ENCODE measurements at places on chromosomes 11 and 22.

- no peak for DNase-seq
These were observed 93.2 kb upstream of the BMAL1 start for GRCh38 chr11:13184295-13184794.

DNA sequence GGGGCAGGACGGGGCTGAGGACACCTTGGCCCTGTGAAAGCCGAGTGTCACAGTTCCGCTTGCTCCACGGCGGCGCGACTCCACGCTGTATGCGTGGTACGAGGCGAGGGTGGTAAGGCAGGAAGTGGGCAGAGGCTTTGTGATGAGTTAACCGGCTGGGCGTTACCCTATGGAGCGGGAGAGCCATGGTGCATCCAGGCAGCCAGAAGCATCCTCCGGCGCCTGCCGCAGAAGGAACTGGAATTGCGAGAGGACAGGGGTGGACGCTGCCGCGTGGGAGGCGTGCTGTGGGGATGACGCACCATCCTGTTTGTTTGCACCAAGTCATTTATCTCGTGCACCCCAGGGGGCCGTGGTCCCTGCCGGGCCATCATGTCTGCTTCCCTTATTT is 643.9 kb downstream of the BRD1 start:
- DNase-seq: no peak

GRCh38 chr11:47523490-47524225 is 29.3 kb downstream of the CELF1 start:
- DNase-seq: no peak

GRCh38 chr11:86118253-86118652 is 49.4 kb upstream of the PICALM start:
- DNase-seq: no peak

DNA sequence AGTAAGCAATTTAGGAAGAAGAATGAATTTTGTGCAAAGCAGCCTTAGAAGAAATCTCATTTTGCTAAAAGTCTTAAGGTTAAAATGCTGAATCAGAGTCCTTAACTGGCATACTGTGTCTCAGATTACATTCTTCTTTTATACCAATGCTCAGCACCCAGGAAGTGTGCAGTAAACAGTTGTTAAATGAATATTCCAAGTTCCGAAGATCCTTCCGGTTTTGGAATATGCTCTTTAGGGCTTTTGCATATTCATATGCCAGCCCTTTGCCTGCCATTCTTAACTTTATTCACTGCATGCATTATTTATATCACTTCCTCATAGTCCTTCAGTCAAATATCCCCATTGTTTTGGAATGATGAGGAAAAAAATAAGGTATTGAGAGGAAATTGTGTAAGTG is 242.0 kb downstream of the DDX10 start:
- no peak for DNase-seq

DNA sequence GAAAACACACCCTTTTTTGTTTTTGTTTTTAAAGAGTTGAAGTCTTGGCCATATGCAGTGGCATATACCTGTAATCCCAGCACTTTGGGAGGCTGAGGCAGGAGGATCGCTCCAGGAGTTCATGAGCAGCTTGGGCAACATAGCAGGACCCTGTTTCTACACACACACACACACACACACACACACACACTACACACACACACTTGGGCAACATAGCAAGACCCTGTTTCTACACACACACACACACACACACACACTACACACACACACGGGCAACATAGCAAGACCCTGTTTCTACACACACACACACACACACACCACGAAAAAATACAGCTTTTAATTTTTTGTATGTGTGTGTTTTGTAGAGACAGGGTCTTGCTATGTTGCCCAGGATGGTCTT is 54.5 kb downstream of the HIPK3 start:
- DNase-seq: no peak

DNA sequence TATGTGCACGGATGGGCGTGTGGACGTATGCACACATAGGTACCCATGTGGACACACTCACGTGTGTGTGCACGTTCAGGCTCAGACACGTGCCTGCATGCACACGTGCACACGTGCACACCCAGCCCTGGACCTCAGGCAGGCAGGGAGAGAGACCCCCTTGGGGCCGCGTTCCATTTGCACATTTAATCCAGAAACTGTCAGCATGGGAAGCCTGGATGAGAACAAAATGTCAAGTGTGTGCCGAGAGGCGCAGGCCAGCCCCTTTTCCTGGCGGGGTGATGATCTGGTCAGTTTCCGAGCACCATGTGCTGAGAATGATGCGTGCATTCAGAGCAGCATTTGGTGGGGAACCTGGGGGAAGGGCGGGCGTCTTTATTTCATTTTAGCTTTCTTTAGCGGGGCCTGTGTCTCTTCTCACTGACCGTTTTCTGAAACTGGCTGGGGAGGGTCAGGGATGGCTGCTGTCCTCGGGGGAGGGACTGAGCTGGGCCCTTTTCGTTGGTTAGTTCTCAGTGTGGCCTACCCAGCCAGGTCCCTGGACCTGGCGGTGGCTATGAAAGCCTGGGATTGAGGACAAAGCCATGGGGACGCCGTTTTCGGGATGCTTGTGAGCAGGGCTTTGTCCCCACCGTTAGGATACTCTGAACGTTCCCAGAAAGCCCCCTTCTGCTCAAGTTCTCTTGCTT is 96.3 kb downstream of the KCNQ1 start:
- no peak for DNase-seq

GRCh38 chr11:79663017-79663416 is 222.2 kb upstream of the TENM4 start:
- DNase-seq: peak; percentile 10

DNA sequence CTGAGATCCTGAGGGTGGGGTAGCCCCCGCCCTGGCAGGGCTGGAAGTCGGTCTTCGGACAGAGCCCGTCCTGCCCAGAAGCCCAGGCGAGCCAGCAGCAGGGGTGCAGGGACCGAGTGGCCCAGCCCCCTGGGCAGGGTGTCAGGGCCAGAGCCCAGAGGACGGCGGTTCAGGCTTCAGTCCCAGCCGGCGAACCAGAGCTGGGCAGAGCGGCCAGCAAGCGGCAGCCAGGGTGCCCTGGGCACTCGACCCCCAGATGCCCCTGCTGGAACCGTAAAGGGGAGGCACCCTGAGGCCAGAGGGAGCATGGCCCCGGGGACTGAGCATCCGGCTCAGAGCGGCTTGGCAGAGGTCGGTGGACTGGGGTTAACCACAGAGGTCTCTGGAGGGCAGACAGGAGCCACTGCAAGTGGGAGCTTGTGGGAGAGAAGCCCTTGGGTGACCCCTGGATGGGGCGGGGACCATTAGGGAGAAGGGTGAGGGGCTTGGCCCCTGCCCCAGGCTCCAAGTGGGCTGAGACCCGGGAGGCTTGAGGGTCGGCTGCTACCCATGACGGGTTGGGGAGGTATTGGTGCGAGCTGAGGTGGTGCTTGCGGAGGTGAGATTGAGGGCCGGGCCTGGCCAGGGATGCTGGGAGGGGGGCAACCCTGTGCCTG is 15.9 kb downstream of the LSP1 start:
- DNase-seq: no peak

DNA sequence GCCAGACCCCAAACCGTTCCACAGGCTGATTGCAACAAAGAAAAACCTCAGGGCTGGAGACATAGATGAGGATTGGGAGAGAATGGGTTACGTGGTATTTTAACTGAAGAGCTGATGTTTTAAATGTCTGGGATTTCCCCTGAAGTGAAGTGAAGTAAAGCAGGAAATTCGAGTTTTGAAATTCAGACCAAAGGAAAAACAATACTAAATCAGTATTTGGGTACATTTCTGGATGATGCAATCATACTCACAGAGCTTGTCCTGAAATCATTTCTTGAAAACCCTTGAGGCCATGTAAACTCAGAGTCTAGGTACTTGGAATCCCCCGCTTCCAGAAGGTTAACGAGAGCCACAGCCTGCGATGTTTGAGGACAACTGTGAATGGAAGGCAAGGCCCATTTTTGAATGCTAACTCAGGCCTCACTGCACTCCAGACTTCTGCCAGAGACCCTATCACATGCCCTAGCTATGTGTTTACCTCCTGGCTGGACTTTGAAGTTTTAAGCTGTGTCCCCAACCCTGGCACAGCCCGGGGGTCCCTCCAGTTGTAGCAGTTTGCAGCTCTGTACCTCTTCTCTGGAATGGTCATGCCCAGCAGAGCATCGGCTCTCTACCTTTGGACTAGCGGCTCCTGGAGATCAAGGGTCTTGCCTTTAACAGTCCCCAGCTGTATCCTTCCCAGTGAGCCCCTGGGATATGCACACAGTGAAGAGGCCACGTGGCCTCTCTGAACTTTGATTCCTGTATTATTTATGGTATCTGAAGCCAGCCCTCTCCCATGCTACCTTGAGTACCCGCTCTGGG is 5.4 kb upstream of the FTH1 start:
- DNase-seq: no peak

DNA sequence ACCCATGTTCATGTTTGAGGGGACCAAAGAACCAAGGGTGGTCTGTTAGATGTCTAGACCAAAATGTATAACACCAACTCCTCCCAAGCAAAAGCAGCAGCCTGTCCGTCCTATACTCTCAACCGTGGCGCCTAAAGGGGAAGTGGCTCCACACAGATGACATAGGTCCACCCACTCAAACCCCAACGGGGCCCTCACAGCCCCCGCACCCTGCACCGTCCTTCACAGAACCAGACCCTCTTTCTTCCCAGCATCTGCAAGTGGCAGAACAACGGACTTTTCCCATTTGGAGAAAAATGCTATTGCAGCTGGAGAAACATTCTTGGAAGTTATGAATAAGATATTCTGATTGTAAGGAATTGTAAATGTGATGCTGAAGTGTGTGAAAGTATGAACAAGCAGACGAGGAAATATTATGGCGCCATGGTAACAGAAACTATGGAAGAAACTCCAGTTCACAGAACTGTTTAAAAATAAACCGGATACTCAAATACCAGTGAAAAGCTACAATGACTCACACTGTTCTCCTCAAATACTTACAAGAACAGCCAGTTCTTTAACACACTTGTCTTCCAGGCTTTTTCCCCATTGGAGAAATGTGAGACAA is 76.5 kb upstream of the ARFGAP3 start:
- DNase-seq: no peak

DNA sequence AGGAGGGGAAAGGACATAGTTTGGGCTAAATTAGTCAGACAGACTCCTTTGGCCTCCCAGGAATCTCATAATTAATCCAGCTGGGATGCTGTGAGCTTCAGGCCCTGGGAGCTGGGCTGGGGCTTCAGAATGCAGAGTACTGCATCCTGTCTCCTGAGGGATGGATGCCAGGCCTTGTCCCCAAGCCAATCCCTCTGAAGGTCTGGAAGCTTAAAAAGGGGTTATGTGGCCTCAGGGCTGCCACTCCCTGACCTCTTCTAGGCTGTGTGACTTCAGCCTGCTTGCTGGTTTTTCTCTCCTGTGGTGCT is 6.9 kb upstream of the LRRC32 start:
- no peak for DNase-seq

GRCh38 chr22:21639359-21639758 is 2.7 kb upstream of the SDF2L1 start:
- no peak for DNase-seq

DNA sequence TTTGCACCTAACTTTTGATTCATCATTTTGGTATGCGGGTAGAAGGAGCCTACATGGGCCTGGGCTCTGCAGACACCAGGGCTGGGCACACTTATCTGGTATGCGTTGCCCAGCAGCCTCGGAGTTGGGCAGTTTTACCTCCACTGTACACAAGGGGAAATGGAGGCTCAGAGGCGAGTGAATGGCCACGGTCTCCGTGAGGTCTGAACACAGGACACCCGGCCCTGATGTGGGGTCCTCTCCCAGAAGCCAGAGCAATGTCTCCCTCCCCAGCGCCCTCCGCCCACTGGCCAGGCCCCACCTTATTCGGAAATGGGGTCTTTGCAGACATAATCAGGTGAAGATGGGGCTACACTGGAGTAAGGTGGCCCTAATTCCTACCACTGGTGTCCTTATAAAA is 43.7 kb downstream of the OSBPL5 start:
- no peak for DNase-seq

- DNase-seq: peak; percentile 26
These were observed 87.4 kb upstream of the ARHGAP32 start for GRCh38 chr11:129279326-129280026.

GRCh38 chr11:102604875-102605274 is 20.3 kb downstream of the MMP20 start:
- no peak for DNase-seq

GRCh38 chr11:113245216-113245615 is 69.2 kb upstream of the TTC12 start:
- DNase-seq: no peak

- DNase-seq: no peak
These were observed 64.7 kb upstream of the TOP3B start for GRCh38 chr22:22047266-22047665.

- no peak for DNase-seq
These were observed 121.7 kb upstream of the SEZ6L start for GRCh38 chr22:26047516-26047915.

- peak; percentile 52 for DNase-seq
These were observed 17.2 kb downstream of the CLDN25 start for GRCh38 chr11:113796663-113797259.

GRCh38 chr11:69613594-69613993 is 27.4 kb upstream of the CCND1 start:
- no peak for DNase-seq

DNA sequence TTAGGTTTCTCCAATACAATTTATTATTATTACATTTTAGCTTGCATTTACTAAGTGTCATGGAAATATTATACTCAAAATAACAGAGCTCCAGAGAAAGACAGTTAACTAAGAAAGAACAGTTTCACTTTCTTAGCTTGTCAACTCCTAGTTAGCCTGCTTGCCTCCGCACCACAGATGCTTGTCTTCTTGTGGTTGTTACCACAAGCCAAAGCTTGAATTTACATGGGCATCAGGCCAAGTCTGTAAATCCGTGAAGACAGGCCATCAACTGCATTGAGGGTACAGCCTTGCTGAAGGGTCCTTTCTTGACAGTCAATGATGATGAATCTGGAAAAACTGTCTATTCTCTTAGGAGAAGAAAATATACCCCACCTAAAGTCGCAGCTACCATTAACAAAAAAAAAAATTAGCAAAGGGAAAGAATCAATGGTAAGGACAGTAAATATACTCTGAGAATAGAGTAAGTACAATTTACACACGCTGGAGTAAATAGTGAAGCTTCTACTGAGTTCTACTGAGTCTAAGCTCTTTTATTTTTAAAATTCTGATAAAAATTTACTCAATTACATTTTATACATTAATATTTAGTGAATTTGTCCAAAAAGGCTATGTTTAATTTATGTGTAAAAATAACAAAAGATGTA is 15.6 kb upstream of the DENND5A start:
- no peak for DNase-seq

DNA sequence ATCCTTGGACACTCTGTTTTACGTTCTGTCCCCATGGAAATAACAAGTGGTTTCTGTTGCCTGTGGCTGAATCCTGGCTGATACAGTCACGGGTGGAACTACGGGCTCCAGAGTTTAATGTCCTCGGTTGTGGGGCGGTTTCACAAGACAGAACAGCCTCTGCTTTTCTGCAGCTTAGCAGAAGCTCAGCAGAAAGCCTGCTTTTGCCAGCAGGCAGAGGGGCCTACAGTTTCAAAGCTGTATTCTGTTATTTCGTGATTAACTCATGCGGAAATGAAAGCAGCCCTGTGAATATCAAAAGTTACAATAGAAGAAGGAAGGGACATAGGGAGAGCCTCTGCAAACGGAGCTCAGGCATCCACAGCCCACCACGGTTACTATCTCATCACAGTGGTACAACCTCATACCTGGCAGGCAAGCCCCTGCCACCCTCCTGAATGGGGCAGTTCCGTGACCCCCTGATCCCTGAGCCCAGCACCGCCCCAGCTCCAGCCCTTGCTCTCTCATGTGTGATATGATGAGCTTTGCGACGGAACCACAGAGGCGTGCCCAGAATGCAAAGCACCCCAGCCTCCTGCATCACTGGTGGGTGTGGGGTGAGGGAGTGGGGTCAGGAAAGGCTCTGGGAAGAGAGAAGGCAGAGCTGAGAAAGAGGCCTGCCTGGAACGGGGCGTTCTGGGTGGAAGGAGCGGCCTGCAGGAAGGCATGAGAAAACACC is 360.6 kb downstream of the BRD1 start:
- no peak for DNase-seq
